ENCODE measurements at places on chromosomes 4 and X.

GRCh38 chr4:102726068-102726467, 34.7 kb downstream of the MANBA start:
- DNase-seq = no peak

GRCh38 chr4:106676173-106676921, 307.8 kb upstream of the GIMD1 start:
- peak; percentile 69 for DNase-seq

DNA sequence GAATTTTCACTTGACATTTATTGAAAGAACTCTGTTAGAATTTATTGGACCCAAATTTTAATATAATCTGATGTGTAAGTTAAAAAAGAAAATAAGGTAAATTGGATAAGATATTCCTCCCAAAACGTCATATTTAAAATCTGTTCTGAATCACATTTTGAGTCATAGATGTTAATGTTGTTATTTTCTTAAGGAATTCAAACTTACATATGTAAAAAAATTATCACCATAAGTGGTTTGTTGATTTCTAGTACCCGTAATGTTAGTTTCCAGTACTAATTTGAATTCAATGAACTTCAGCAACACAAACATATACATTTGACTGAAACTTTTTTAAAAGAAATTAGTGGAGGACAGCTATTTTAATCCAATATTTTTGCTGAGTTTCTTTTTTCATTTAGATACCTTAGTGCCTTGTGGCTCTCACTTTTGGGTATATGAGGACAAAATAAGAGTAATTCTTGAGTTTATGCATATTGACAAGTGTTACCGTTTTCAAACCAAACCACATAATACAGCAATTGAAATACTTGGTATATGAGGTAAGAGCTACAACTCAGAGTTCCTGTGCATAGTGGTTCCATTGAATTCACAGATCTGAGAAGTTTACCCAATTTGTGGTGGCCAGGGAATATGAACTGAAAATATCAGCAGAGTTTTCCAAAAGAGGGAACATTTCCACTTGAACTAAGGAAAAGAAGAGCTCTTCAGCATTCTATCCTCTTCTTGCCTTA, 71.8 kb downstream of the C4orf46 start:
- no peak for DNase-seq

- no peak for DNase-seq
These were observed 67.2 kb upstream of the SPP1 start for GRCh38 chr4:87908336-87908735.

DNA sequence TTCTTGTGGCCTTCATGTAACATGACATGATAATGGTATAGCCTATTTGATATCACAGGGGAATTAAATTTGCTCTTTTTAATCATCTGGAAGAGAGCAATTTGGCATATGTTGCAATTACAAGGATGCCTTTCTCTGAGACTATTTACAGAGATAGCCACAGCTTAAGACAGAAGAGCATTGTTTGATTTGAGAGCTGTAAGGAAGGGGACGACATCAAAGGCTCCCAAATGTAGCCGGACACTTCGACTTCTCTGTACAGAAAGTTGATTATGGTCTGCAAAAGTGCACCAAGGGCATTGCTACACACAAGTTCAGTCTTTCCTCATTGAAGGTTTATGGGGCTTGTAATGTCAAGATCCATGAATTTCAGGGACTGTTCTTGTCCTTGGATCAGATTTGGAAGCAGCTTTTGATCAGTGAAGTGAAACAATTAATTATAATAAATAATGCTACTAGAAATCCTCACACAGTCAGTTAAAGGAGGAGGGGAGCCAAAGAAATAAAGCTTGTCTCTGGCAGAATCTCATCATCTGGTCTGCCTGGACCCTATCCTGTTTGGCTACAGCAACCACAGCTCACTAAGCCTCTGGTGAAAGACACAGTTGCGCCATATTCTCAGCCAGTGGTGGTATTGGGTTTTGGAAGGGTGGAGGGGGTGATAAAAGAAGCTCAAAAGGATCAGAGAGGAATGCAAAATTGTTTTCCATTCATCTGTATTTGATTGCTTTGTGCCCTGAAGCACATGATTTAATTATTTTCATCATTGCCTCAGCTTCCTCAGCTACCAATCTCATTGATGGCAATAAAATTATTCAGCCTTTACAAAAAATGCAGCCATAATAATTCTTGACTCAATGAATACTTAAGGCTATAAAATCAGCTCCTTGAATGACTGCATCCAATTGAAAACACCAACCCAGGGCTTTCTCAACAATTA, 654.3 kb upstream of the LCORL start:
- DNase-seq = no peak

GRCh38 chr4:23485801-23486200, 404.0 kb downstream of the PPARGC1A start:
- no peak for DNase-seq

DNA sequence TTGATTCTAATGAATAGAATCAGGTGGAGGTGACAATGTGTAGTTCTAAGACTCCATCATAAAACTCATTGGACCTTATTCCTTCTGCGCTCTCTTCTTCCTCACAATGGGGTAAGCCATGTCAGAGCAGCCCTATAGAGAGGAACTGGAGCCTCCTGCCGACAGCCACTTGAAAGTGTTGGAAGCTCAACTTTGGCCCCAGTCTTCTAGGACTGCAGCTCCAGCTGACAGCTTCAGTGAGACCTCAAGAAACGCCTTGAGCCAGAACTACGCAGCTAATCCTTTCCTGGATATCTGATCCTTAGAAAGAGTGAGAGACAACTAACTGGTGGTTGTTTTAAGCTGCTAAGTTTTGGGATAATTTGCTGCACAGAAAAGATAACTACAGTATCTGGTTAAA, 22.1 kb upstream of the ADH7 start:
- no peak for DNase-seq

- no peak for DNase-seq
These were observed 617.0 kb downstream of the MID1IP1 start for GRCh38 chrX:39418254-39418704.

GRCh38 chr4:13536607-13537006, 7.7 kb downstream of the NKX3-2 start:
- no peak for DNase-seq

DNA sequence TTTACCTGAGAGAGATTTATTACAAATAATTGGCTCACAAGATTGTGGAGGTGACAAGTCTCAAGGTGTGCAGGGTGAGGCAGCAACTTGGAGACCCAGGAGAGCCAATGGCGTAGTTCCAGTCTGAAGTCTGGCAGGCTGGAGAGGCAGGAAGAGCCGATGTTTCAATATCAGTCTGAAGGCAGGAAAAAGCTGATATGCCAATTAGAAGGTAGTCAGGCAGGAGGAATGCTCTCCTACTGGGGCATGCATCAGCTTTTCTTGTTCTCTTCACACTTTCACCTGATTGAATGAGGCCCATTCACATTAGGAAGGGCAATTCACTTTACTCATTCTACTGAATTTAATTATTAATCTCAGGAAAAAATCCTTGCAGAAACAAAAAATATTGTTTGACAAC, 1351.7 kb upstream of the ADGRL3 start:
- DNase-seq = no peak

DNA sequence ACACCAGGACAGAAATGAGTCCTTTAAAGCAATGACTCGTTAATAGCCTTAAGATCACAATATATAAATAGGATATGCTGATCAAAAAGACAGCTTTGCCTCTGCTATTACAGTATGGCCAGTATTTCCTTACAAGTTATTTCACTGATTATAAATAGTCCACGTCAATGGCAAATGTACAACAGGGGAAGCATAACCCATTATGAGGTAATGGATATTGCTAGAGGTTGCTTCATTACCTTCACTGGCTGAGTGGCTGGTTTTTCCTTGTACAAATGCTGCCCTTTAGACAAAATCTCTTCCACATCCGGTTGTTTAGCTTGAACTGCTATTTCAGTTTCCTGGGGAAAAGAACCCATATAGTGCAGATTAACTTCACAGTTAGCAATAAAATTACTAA, 764.6 kb upstream of the FTHL17 start:
- DNase-seq = no peak

DNA sequence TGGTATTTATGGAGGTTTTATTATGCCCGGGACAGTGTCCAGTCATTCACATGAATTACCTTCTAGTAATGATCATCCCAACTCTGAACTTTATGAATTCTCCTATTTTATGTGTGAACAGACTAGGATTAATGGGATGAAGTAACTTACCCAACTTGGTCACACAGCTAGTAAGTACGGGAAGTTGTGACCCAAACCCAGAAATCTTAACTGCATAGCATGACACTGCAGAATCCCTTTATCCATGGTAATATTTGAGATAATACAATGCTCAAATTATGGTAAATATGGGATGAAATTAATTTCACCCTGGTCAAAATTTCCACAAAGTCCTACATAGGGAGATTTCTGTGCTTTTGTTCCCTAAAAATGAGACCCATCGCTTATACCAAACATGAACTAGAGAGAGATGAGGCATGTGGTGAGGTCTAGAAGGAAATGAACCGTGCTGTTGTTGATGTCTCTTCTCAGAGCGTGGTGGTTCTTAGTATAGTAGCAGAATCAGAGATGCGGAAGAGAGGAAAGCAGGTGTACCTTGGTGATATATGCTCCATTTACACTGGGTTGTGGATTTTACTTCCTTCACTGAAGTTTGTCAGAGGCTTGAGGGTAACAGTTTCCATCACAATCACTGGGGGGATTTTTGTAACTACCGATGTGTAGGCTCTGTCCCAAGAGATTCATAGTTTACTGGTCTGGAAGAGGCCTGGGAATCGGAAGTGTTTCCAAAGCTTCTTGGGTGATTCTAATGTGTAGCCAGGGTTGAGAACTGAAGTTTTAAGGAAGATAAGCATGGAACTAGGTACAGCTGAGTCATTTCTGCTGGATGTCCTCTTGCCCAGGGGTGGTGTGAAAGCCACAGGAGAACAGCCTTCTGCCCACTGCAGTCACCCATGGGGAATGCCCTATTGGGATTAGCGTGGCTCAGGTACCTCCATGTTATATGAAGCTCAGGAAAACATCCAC, 30.2 kb upstream of the FAM9C start:
- no peak for DNase-seq

DNA sequence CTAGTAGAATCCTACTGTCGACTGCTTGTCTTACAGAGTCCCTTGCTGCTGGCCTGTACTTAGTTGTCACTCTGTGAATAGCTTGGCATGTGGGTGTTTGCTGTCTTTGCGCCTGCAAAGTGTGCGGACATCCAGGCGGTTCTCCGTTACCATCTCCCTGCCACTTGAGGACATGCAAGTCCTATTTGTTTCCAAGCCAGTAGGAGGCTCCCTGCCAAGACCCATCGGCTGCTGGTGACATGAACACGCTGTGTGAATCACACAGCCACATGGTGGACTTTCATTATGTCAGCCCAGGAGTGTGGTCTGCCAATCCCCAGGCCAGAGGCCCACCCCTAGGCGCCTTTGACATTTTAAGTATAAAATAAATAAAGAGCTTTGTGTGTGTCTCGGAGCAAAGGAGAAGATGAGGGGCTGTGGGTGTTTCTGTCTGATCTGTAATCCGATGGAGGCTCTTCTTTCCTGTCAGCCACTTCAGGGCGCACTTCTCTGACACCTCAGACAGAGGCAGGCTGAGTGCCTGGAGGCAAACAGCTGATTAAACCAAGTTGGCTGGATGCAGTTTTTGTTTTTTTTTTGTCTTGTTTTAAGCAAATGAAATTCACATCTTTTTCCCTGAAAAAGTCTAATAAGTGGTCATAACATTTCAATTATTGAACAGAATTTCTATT, 51.5 kb downstream of the ALPK1 start:
- DNase-seq = peak; percentile 43

GRCh38 chr4:76233083-76233482, 18.4 kb upstream of the FAM47E start:
- DNase-seq = no peak

DNA sequence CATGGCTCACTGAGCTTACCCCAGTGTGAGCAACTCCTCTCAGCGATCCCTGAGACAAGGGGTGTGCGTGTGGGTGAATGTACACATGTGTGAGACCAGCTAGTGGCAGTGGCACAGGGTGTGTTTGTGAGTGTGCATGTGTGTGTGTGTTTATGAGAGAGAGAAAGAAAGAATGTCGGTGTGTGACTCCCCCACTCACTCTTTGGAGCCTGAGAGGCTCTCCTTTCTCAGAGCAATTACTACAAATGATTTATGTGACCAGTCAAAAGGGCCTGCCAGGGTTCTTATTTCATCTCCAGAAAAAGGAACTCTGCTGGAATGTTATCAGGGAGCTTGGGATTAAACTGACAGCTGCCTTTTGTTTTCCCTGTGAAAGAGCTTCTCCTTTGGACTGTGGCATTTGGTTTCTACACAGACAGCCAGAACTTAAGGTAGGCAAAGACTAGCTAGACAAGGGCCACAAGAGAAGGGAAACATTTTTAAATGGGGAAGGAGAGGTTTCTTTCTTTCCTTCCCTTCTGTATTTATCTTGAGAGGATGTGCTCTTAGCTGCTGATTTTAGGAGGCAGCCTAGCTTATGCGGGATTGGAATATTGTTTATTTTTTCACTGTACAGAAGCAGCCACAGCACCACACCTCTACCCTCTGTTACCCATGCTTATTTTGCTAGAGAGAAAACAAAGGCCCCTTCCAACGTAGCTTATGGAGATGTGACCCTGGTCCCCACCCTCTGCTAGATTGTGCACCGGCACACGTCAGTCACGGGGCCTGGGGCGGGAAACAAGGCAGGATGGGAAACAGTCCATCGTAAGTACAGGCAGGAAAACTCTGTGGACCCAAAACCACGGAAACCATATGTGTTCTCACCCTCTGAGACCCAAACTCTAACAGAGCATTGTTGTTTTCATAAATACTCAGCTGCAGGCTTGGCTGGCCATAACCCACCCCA, 143.5 kb downstream of the MGST2 start:
- no peak for DNase-seq
